ENCODE measurements at places on chromosomes 6 and 20.

GRCh38 chr6:34514593-34515472 is 41.3 kb downstream of the SPDEF start:
- peak; percentile 69 for DNase-seq

DNA sequence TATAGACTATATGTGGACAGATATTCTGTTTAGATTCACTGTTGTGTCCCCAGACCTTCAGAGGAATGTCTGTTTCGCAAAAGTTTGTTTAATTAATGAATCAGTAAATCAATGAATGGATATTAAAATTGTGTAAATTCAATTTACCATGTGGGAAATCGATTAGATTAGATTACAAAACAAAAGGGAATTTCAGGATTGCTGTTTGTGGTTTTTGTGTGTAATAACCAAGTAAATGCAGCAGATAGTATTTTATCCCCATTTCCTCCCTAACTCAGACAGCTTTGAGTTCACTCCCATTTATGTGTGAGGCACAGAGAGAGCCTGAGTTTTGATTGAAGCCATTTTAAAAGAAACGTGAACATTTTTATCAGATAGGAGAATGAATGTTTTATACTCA is 214.8 kb downstream of the ADGB start:
- no peak for DNase-seq

DNA sequence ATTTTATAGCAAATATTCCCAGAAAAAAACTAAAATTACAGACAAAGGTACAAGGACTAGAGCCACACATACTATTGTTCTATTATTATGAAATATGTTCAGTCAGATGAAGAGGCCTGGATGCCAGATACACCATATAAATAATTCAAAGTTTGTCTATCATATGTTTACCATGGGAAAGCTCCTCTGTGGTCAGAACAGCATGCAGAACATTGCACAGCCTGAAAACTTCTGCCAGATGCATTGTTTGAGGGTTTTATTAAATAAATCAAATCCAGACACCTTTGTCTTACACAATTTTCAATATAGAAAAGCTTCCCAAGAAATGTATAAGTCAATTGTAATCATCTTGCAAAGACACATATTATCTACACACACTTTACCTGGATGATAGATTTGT is 35.0 kb upstream of the COL21A1 start:
- DNase-seq, result no peak

GRCh38 chr20:32457479-32457986 is 99.4 kb downstream of the ASXL1 start:
- DNase-seq, result peak; percentile 97

- DNase-seq, result no peak
These were observed 25.3 kb upstream of the PYGB start for GRCh38 chr20:25222461-25223178.

- peak; percentile 54 for DNase-seq
These were observed 291.1 kb downstream of the CLIC5 start for GRCh38 chr6:45724511-45724910.

DNA sequence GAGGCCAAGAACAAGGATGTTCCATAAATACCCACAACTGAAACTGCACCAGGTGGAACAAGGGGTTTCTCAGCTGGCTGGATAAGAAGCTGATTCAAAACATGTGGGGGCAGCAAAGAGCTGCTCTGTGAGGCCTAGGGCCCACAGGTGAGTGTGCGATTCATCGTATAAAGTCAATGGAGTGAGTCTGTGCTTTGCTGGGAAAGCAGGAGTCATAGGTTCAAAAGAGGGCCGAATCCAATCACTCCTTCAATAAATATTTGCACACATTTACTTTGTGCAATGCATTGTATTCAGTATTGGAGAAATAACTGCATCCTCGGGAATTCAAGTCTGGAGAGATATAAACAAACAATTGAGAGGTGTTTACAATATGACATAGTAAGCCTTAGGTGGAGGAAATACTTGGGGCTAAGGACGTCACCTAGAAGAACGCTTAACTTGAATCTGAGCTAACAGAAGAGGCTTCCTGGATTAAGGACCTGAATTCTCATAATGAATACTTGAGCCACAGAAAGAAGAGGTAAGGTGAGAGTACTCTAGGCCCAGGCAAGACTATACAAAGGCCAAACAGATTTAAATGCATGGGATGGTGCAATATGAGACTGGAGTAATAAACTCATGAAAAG is 83.7 kb upstream of the TMEM30A start:
- DNase-seq, result no peak

DNA sequence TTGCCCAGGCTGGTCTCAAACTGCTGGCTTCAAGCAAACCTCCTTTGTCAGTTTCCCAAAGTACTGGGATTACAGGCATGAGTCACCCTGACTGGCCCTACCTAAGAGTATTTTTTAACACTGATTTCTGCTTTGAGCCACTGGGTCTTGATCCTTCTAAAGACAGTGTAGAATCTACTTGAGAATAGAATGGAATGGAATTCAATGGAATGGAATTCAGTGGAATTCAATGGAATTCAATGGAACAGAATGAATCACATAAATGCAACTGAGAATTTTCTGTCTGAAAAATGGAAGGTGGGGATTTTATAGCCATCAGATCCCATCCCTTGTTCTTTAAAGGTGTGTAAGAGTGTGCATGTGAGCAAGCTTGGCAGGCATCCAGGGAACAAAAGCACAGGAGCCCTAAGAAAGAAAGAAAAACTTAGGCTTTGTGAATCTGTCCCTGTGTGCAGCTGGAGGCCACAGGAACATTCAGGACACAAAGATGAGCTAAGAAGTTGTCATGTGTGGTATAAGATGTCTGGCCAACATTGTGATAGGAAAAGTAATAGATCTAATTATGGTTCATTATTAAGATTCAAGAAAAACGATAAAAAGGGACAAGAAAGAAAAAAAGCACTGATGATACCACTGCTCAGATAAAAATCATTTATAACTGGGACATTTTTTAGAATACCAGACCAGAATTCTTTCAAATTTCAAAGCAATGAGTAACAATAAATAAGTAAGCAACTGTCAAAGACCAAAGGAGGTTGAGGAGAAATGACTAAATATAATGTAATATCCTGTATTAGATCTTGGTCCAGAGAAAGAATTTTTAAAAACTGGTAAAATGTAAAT is 681.0 kb upstream of the GJE1 start:
- DNase-seq, result peak; percentile 61

- no peak for DNase-seq
These were observed 182.1 kb downstream of the EYA4 start for GRCh38 chr6:133423242-133423641.

- DNase-seq, result no peak
These were observed 84.0 kb downstream of the PREX1 start for GRCh38 chr20:48743807-48744206.

DNA sequence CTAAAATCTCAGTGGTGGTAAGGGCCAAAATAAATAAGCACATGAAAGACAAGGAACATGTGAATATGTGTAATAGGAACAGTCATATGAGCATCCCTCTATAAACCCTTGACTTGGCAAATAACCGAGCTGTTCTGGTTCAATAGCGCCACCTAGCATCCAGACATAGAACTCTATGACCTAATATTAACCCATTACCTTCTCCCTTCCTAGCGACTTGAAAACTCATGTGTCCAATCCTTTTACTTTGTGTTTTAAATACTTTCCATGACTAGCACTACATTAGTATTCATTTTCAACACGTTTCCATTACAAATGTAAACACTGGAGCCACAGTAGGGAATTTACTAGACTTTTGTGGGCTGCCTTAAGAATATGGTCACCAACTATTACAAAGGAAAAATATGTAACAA is 279.7 kb downstream of the UST start:
- DNase-seq, result peak; percentile 62

DNA sequence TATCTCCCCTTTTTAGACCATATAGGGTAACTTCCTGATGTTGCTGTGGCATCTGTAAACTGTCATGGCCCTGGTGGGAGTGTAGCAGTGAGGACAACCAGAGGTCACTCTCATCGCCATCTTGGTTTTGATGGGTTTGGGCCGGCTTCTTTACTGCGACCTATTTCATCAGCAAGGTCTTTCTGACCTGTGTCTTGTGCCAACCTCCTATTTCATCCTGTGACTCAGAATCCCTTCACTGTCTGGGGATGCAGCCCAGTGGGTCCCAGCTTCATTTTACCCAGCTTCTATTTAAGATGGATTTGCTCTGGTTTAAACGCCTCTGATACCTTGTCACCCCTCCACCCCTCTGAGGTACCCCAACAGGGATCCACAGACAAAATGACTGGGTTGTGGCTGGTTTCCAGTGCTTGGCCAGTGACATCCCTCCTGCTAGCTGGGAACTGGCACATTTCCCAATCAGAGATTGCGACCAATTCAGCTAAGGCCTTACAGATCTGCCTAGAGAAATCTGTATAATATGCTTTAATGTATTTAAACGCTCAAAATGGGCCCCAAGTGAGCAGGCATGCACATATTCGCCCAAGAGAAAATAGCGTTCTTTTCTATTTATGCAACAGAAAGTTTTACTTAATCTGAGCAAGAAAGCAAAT is 315.6 kb upstream of the QKI start:
- DNase-seq, result no peak

DNA sequence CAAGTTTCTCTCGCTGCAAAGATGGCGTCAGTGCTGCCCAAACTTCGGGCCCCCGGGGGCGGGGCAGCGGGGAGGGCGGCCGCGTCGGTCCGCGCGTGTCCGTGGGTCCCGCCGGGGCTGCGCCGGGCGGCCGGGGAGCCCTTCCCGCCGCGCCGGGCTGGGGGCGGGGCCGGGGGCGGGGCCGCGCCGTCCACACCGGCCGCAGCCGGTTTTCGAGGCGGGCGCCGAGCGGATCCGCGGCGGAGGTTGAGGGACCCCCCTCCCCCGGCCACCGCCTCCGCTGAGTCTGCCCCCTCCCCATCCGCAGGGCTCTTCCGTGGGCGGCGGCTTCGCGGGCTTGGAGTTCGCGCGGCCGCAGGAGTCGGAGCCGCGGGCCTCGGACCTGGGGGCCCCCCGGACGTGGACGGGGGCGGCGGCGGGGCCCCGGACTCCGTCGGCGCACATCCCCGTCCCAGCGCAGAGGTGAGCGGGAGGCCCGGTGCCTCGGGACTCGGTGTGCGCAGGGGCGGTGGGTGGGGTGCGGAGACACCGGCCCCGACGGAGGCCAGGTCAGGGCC is 572 bp downstream of the SLC2A4RG start:
- DNase-seq, result peak; percentile 87

- DNase-seq, result no peak
These were observed at the start of gene COX4I2 for GRCh38 chr20:31637660-31638059. COX4I2 (plus strand) TSS chr20:31637912; CDS start chr20:31639018, 1,106 bp downstream.

GRCh38 chr6:70843328-70843918 is 113.4 kb downstream of the B3GAT2 start:
- no peak for DNase-seq

DNA sequence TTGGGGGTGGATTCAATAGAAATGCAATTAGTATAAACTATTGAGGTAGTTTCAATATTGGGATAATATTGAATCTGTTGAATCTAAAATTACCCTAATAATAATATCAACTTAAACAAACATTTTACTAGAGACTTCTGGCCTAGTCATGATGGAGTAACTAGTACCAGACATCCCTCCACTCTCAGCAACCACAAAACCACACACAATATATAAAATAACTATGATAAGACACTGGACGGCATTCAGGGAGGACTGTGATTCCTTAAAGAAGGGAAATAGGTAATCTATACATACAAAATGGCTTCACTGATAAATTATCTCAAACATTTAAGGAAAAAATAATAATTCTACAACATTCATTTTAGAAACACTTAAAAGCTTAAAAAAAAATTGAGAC is 38.9 kb upstream of the TMEM14A start:
- DNase-seq, result no peak

DNA sequence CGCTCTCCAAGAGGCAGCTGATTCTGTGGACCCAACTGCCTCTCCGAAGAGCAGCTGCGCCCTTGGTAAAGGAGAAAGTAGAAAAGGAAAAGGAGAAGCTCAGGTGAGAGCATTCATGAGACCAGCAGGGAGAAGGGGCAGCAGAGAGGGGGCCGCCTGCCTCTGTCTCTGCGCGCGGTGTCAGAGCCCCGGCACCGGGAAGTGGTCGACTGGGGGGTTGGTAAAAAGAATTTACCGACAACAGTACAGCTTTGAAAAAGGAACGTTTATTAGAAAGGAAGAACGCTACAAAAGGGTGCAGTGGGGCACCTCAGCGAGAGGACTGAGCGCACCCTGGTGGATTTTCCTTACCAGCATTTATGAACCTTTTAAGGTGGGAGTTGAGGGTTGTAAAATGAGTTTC is 61.9 kb downstream of the GPR6 start:
- no peak for DNase-seq

DNA sequence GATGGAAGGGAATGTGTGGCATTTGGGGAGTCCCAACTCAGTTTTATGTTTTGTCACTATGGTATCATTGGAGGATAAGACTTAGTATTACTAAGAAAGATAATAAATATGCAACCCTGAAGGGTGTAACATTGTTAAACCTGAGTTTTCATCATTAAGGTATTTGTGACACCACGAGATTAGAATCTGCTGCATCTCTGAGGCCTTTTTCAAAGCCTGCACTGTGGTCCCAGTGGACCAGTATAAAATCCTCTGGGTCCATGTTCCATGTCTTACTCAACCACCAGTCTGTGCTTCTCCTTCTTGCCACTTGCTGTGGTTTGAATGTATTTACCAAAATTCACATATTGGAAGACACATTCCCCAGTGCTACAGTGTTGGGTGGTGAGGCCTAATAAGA is 130.6 kb downstream of the TBX18 start:
- DNase-seq, result no peak

Measured in AG20443 (cell line).